ENCODE measurements at places on chromosomes 5 and 9.

GRCh38 chr5:124669956-124670721, 76.3 kb downstream of the ZNF608 start:
- DNase-seq, result no peak

DNA sequence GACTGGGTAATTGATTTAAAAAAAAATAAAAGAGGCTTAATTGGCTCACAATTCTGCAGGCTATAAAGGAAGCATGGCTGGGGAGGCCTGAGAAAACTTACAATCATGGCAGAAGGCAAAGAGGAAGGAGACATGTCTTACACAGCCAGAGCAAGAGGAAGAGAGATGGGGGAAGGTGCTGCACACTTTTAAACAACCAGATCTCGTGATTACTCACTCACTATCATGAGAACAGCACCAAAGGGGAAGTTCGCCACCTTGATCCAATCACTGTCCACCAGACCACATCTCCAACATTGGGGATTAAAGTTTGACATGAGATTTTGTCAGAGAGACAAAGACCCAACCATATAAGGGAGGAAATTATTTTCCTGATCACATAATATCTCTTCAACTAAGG, 138.8 kb upstream of the NR4A3 start:
- no peak for DNase-seq

GRCh38 chr9:79256691-79257213, 315.0 kb upstream of the TLE4 start:
- no peak for DNase-seq

DNA sequence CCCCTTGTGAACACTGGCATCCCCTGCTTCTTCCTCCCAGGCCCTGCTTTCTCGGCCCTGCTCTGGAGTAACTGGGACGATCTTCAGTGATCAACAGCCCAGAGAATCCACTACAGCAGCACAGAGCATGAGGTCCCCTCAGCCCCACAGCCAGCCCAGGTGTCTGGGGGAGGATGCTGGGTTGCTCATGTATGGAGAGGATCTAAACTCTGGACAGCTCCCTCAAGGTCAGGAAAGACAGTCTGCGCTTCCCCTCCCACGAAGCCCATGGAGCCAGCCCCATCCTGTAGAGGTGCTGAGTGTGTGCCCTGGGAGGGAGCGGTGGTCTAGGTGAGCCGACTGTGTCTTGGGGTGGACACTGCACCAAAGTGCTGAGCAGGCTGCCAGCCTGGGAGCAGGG, 190.2 kb downstream of the GABBR2 start:
- DNase-seq, result no peak

DNA sequence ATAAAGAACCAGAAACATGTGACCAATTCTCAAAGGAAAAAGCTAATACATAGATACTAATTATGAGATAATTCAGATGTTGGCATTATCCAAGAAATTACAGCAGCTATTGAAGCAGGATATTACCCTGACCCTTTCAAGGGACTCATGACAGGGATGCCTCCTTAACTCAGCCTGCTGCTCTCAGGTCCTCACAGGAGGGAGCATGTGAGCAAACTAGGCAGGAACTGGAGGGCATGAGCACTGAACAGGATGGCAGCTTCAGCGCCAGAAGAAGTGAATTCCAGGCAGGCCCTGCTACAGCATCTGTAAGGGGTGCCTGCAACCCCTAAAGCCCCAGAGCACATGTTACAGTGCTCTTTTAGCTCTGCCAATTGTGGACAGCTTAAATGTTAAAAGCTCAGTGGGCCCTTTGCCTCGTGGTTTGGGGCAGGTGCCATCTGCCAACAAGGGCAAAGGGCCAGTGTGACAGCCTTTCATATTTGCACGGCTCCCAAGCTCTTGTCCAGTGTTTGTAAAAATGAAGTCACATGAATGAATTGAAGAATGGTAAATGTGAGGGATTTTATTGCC, 464.7 kb upstream of the COX7C start:
- DNase-seq, result no peak

DNA sequence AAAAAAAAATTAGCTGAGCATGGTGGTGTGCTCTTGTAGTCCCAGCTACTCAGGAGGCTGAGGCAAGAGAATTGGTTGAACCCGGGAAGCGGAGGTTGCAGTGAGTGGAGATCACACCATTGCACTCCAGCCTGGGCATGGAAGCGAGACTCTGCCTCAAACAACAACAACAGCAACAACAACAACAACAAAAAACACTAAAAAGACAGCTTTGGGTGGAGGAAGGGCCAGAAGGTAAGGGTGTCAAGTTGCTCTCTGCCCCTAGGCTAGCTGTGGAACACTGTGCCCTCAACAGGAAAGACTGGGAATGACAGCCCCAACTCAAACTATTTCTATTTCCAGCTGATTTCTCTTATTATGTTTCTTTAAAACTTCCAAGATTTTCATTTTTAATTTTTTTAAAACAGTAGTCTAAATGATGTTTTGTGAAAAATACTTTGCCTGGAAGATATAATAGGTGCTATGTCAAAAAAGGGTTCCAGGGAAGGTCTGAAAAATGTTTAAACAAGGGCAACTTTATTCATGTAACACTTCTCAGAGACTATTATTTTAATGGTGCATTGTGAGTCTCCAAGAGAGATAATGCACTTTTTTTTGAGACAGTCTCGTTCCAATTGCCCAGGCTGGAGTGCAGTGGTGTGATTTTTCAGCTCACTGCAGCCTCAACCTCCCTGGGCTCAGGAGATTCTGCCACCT, 29.9 kb downstream of the CLINT1 start:
- no peak for DNase-seq

DNA sequence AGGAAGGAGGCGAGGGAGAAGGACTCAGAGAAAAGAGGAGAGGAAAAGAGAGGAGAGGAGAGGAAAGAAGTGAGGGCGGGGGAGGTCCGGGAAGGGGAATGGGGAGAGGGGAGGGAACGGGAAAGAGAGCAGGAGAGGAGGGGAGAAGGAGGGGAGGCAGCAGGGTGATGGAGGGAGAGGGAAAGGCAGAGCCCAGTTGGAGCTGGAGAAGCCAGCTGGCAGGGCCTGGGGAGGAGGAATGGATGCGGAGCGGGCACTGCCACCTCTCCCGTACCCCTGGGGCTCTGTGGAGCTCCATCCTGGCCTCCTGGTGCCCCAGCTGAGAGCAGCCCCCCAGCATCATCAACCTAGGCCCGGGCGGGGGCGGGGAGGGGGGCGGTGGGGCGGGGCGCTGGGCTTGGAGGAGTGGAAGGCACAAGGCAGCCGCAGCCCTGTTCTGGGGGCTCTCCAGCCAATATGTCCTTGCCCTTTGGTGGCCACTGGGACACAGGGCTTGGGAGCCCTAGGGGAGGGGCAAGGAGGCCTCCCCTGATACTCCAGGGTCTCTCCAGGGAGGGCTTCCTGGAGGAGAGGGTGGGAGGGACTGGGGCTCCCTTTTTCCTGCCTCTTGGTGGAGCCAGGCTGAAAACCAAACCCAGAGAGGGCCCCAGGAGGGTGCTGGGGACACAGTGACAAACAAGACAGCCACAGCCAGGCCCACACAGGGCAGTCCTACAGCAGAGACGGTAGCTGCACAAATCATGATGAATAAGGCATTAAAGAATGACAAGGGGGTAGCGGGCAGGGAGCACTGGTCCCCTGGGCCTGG, 123.7 kb downstream of the C9orf50 start:
- DNase-seq, result no peak

- DNase-seq, result no peak
Observed at GRCh38 chr5:102975457-102976182, 144.3 kb downstream of the GIN1 start.

- DNase-seq, result no peak
Observed at GRCh38 chr5:1065891-1066650, 45.8 kb downstream of the SLC12A7 start.

DNA sequence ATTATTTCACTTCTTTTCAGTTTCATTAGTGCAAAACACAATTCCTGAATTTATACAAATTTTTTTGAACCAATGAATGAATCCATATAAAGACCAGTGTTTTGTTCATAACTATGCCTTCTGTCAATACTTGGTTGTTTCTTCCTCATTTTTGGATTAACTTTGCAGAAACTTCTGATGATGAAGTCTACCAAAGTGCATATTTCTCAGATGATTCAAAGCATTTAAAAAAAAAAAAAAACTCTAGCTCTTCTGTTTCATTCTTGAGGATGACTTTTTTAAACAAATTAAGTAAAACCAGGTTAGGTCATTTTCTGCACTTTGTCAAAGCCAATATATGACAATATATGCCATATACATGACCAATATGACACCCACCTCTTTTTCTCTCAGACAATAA, 92.6 kb downstream of the CHSY3 start:
- peak; percentile 29 for DNase-seq

DNA sequence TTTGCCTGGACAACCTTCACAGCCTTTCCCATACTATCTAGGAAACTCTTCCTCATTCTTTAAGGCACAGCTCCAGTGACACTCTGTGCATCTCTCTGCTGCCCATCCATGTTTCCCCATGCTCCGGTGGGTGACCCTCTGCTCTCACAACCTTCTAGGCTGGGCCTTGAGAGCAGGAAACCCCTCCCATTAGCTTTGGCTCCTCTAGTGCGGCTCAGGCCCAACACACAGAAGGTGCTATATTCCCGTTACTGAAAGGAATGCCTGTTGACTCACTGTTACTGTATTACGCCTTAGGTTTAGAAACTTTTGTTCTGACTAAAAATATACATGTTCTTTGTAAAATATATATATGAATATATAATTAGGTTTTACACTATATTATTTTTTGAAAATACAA, 8.1 kb upstream of the CCL28 start:
- DNase-seq, result no peak

DNA sequence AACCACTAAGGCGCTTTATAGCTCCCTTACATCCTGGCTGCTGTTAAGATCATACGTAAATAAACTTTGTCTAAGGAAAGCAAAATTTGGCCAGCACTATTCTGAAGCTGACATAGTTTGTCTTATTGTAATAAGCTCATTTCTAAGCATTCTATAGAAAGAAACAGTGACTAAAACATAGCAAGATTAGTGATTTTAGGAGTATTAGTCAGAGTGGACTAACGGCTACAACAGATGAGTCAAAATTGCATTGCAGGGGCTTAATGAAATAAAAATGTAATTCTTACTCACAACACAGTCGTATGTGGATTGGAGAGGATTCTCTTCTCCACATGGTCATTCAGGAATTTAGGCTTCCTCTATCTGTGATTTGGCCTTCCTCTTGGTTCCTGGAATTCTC, 347.6 kb downstream of the GADD45G start:
- peak; percentile 73 for DNase-seq

DNA sequence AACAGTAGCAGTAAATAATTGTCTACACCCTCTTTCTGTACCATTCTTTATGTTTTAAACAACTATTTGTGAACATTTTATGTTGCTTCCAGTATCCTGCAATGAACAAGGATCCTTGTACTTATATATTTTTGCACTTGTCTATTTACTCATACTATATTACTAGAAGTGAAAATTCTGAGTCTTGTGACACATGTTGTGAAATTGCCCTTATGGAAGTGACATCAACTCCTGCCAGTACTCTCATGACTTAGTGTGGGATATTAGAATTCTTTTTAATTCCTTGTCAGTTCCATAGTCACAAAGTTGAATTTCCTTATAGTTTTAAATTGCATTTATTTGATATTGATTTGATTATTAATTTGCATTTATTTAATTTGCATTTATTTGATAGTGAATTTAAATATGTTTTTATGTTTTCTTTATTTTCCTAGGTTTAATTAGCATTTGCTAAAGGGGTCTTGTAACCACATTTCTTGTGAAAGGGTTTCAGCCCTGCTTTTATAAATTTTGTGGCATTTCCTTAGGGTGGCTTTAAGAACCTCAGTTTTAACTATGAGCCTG, 27.7 kb downstream of the PARP8 start:
- no peak for DNase-seq

DNA sequence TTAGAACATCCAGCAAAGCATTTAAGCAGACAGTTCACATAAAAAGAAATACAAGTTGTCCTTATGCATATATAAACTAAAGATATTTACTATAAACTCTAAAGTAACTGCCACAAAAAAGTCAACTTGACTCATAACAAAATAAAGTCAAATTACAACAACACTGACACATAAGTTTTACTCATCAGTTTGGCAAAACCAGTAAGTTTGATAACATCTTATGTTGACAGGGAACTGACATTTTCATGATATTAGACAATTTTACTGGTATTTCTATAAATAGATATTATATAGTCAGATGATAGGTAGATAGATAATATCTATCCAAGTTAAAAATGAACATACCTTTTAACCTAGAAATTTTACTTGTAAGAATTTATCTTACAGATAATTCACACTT, 9.9 kb upstream of the TSLP start:
- no peak for DNase-seq

- no peak for DNase-seq
Observed at GRCh38 chr5:8825139-8825757, 720.6 kb downstream of the SEMA5A start.
